ENCODE measurements at places on chromosomes 2 and 18. TPM values are rescaled to one million over a fixed set of nuclear protein-coding genes. Genes with fewer than 3 reads are reported as not detected.

Gene SPP2
- total RNA-seq = not detected

- DNase-seq = no peak
Observed at GRCh38 chr2:64036034-64036705, 16.9 kb upstream of the VPS54 start.

GRCh38 chr18:9758624-9759075, 50.5 kb downstream of the RAB31 start:
- no peak for DNase-seq

Gene TMEM200C
- 0.96 TPM for total RNA-seq

- no peak for DNase-seq
Observed at GRCh38 chr2:101534149-101534611, 59.3 kb upstream of the RFX8 start.

GRCh38 chr18:498931-499775, 1.3 kb downstream of the COLEC12 start:
- DNase-seq = no peak

- no peak for DNase-seq
Observed at GRCh38 chr18:68985172-68985820, 187.4 kb downstream of the CCDC102B start.

- DNase-seq = no peak
Observed at GRCh38 chr2:130936451-130936850, 99.7 kb downstream of the ARHGEF4 start.

DNA sequence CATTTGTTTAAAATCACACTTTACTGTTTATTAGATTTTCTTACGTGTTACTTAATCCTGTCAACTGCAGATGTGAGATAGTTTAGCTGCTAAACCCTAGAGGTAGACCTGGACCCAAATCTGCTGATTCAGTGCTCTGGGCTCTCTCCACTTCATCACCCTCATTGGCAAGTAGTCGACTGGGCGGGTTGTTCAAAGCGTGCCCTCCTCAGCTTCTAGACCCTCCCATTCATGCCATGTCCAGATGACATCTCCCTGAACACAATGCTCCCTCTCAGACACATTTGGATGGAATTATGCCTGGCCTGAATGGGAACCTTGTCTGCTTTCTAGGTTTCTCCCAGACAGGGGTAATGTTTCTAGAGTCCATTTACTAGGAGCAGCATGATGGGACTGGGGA, 43.7 kb downstream of the RPIA start:
- DNase-seq = no peak

DNA sequence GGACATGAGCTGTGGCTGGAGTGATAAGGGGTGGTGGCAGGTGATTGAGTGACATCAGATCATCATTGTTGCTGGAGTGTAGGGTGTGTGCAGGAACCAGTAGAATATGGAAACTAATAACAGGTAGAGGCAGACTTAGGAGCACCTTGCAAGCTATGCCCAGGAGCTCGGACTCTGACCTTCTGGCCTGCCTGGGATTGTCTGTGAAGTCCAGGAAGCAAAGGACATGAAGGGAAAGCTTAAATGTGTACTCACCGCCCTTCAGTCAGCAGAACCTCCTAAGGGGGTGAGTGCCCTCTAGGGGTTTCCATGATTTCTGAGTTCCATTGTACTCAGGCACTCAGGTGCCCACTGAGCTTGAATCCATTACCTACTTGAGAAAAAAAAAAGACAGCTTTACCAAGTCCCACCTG, 104.2 kb downstream of the CRIM1 start:
- no peak for DNase-seq

DNA sequence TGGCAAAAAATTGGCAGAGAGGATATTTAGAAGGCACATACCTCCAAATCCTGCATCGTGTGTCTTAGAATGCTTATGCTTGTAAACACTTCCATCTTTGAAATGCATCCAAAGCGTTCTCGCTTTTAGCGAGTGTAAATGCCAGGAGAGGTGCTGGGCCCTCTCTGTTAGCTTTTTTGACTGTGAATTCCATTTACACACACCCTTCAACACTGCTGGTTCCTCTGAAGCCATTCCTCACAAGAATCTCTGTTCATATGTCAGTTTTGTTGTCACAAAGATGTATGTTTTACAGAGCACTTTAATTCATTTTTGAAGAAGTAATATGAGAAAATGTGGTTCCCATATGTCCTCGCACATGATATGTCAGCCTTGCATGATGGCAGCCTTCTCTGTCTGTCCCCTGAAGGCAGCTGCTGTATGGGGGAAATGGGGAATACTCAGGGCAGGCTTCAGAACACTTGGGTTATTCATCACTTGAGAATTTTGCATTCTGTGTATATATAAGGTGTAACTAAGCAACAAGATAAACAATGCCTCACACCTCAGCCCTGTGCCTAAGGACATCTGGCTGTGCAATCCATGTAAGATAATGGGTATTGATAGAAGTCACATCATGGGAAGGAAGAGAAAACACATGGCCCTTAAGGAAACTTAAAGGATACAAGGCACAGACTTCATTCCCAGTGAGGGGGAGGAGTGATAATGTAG, 52.3 kb downstream of the RAB27B start:
- DNase-seq = no peak

- DNase-seq = no peak
Observed at GRCh38 chr2:197054437-197054836, 127.9 kb upstream of the PGAP1 start.

Gene ERICH2
- total RNA-seq = 0.82 TPM
